Stimulated activated CD4-positive, alpha-beta T cell treated with anti-CD3 and anti-CD28 coated beads, Interleukin-15, amount 100 ng/mL, for 24 hours (primary cell): ENCODE measurements at places on chromosomes 6 and 20.

GRCh38 chr20:50571466-50571865 lies 61.3 kb downstream of the PTPN1 start:
- no peak for DNase-seq

- DNase-seq: no peak
Measured at GRCh38 chr6:48194596-48195295, 83.7 kb upstream of the PTCHD4 start.

- no peak for DNase-seq
Measured at GRCh38 chr6:156175971-156176421, 601.2 kb upstream of the ARID1B start.

- DNase-seq: no peak
Measured at GRCh38 chr20:23415959-23416583, 5.2 kb downstream of the NAPB start.

GRCh38 chr6:116463301-116463700 lies 2.1 kb downstream of the CALHM6 start:
- no peak for DNase-seq

DNA sequence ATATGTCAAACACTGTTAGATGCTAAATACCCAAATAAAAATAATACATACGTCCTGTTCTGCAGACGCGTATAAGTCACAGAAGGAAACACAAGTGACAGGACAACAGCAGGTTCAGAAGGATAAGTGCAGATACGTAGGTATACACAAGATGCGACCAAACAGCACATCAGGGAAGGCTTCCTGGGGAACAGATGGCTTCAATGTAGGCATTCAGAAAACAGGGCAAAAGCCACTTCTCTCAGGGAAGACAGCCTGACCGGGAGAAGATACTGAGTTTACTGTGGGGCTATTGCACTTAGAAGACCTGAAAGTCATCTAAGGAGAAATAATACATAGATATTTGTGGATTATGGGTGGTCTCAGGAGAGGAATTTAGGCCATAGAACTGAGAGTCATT lies 1.9 kb downstream of the HLA-DPA1 start:
- DNase-seq: no peak

DNA sequence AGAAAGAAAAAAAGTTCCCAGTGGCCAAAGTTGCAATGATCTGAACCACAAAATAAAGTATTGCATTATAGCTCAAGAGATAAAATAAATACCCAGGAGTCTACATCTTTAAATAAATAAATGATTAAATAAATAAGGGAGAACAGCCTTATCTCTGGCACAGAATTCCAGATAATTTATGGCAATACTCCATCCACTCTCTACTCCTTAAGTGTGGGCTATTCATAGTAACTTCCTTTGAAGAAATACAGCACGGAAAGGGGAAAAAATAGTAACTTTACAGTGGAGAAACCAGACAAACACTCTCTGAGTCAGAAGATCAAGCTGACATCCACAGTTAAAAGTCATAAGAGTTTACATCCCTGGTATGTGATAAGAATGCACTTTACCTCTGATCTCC lies 11.6 kb downstream of the AURKA start:
- no peak for DNase-seq

DNA sequence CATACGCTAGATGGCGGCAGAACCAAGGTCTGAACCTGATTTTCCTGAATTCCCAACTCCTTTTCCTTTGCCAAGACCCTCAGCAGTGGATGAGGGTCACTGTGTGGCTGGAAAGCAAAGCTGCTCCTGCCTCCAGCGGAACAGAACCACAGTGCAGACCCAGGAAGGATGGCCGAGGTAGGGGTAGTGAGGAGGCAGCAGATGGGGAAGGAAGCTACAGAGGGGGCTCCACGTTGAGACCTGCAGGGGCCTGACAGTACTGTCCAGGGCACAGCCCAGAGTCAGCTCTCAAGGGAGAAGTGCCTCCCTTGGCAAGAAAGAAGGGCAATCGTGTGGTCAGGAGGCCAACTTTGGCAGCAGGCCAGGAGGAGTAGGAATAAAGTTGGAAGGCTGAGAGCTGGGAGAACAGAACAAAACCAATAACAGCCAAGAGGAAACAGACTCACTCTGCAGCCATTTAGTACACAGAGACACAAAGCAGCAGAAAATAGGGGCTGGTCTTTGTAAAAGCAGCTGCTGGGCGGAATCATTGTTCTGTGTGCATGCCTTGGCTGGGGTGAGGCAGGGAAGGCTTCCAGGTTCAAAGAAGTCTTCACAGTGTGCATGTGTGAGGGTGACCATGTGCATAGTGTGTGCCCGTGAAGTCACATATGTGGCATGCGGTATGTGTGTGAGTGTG lies 3.1 kb downstream of the GABRR2 start:
- no peak for DNase-seq

GRCh38 chr6:164947164-164947563 lies 362.2 kb downstream of the C6orf118 start:
- no peak for DNase-seq

DNA sequence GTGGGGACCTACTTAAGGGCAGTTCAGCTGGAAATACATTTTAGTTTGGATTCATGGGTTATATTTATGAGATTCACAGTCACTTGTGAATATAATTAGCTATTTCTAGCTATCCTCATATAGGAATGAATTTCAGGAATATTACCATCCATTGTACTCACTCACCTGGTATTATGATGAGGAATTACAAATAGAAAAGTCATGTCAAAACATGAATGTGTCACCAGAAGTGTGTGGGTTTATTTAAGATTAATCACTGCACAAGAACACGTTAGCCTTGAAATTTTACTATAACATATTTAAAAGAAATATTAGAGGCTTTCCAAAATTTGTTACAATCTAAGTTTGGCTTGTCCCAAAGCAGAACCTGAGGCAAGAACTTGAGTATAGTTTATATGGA lies 510.5 kb downstream of the PHF3 start:
- no peak for DNase-seq

DNA sequence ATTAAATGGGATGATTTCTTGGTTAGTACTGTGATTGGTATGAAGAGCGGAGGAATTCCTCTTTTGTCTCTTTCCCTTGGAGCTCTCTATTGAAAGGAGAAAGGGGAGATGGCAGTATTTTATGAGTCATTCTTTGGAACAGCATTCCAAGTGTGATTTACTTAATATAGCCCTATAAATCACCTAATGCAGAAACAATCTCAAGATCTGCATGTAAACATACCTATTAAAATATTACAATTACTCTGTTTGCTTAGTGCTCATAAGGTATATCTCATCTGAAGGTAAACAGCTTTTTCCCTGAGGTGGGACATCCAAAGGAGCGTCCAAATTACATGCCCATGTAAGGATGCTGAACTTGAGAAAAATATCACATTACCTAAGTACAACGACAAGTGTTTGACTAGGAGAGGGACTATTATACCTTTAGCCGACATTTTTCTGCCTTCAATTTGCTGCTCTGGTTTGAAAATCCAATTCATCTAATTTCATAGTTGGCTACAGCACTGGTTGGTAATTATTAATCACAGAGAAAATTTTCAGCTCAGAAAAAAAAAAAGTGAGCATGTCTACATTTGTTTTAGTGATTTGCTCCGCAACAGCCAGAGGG lies 229.0 kb downstream of the FOXC1 start:
- no peak for DNase-seq

DNA sequence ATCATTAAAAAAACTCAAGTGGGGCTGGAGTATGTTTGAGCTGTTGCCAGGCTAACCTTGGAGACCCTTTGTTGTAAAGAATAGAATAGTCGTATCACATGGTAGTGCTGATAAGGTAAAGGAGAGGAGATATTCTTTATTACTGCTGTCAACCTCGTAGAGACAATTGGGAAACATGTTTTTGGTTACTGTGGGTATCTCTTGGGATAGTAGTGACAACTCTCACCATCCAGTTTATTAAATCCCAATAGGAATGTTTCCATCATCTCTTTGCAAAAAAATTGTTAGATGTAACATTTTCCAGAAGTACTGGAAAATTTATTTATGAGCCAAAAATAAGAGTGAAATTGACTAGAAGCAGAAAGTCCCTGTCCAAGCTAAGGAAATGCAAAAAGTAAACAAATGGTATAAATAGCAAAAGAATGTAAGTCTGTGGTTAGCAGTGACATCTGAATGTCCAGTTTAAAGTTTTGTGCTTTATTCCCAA lies 829.3 kb upstream of the CITED2 start:
- DNase-seq: no peak

GRCh38 chr20:35269055-35269781 lies 8.7 kb downstream of the MMP24OS start:
- peak; percentile 66 for DNase-seq

GRCh38 chr6:15574486-15574885 lies 88.3 kb downstream of the DTNBP1 start:
- no peak for DNase-seq

DNA sequence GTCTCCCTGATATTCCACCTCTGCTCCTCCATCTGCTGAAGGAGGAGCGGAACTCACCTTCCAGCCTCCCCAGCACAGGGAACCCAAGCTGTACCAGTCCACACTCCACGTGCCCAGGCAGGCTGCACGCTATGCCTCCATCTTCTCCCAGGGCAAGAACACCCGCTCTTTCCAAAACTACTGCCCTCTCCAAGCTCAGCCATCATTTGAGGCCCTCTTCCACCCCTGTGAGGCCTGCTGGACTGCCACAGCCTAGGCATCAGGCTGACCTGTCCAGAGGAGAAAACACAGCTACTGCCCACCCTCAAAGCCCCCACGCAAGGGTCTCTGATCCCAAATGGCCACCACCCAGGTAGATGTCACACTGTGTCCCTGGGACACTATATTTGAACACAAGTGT lies 99.9 kb downstream of the PRND start:
- DNase-seq: no peak

DNA sequence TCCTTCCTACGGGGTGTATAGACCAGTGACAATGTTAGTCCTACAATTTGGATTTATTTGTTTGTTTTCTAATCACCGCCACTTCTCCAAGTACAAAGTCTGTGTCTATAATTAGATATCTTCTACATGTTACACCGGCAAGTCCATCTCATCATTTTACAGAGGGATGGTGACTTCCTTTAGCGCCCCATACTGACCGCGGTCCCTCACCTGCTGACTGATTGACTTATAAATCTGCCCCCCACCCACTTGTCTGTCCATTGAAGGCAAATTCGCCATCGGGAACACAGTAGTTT lies 8.9 kb upstream of the NR2E1 start:
- no peak for DNase-seq

GRCh38 chr6:21118216-21118780 lies 475.3 kb upstream of the SOX4 start:
- DNase-seq: no peak

DNA sequence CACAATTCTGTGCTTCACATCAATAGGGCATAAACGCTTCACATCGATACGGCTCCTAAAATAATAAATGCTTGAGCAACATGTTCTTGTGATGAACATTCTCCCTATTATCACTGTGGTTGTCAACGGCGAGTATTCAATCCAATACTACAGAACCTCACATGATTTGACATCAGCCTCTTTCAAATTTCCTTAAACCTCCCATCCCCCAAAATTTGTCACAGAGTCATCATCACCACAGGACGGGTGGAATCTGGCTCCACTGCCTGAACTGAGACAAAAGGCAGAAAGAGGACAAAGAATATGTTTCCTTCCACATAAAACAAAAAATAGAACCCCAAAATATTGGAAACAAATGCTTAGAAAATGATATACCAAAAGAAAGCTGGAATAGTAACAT lies 7.3 kb downstream of the THEMIS start:
- DNase-seq: peak; percentile 49

DNA sequence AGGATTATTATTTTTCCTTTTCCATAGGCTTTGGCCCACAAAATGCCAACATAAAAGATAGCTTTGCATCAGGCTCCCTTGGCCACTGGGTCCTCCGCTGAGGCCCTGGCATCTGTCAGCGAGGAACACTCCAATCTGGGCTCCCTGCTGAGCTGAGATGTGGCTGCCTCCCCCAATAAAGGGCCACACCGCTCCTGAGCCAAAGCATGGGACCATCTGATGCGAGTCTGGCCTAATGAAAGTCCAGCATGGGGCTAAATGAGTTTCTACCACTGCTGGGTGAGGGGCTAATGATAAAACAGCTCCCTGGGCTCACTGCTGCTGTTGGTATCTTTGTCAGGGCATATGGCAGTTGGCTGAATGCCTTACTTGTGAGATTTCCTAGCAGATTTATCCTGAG lies 817.5 kb upstream of the SLC35B3 start:
- DNase-seq: no peak

DNA sequence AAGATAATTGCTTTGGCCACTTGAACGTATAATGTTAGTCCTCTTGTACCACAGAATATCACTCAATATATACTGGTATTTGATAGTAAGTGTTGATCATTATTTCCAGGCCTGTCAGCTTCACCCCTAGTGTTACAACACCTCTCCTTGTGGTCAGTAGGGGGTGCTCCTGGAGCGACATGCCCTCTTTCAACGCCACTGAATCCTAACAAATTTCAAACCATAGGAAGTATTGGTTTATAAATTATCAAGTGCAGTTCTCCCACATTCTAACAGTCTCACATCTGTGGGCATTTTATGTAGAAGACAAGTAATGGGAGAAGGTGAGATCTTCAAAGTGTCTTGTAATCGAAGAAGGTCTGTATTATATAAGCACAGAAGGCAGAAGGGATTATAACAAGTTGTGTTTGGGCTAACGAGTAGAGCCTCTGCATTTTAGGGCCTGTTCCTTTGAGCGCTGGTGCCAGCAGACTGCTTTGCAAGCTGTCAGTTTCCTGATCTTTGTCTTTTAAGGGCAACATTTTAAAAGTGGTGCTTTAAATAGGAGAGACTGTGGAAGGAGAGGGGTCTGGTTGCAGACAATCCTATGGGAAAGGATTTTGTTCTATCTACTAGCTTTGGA lies 57.1 kb upstream of the CEP162 start:
- DNase-seq: no peak

DNA sequence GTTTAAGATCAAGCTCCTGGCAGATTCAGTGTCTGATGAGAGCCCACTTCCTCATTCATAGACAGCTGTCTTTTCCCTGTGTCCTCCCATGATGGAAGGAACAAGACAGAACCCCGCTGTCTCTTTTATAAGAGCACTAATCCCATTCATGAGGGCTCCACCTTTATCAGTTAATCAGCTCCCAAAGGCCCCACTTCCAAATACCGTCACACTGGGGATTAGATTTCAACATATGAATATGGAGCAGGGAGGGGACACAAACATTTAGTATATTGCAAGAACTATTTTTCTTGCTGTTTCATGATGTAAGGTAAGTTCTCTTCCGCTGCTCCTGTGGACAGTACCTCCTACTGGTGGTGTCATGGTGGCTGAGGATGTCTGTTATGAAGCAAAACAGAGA lies 158.3 kb upstream of the IRAK1BP1 start:
- no peak for DNase-seq

GRCh38 chr20:5827861-5828260 lies 77.7 kb downstream of the SHLD1 start:
- DNase-seq: no peak

- no peak for DNase-seq
Measured at GRCh38 chr6:39130691-39131090, 15.7 kb upstream of the SAYSD1 start.

DNA sequence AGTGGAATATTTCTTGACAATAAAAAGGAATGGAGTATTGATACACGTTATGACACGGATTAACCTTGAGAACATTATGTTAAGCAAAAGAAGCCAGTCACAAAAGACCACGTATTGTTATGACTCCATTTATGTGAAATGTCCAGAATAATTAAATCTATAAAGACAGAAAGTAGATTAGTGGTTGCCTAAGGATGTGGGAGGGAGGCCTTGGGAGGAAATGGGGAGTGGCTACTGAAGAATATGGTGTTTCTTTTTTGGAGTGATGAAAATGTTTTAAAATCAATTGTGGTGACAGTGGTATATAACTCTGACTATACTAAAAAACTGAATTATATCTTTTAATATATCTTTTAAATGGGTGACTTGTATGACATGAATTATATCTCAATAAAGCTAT lies 30.1 kb downstream of the TRPC4AP start:
- DNase-seq: no peak

GRCh38 chr6:2179241-2179640 lies 66.2 kb downstream of the GMDS start:
- no peak for DNase-seq
